HCEC 1CT (cell line): ENCODE measurements at places on chromosomes 16 and 17.

- DNase-seq: no peak
These were observed 14.1 kb downstream of the PDZD9 start for GRCh38 chr16:21986692-21987246.

- DNase-seq: no peak
These were observed 59.3 kb upstream of the MRTFB start for GRCh38 chr16:14011846-14012245.

GRCh38 chr17:68305142-68305541 is 13.8 kb downstream of the ARSG start:
- peak; percentile 35 for DNase-seq

DNA sequence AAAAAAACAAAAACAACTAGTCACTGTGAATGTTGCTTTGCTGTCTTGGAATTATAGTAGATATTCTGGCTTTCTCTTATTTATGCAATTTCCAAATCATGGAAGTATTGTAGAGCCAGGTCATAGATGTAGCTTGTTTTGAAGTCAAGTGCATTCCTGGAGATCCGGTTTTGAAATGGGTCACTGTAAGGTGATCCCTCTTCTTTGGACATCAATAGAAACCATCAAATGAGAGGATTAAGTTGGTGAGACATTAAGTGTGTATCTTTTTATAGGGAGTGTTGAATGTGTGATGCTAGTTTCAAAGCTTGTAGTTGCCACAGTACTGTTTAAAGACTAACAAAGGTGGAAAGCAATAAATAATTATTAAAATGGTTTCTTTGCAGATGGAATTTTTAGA is 4.5 kb downstream of the PRKAR1A start:
- no peak for DNase-seq

GRCh38 chr17:64357191-64357981 is 33.3 kb downstream of the PECAM1 start:
- peak; percentile 100 for DNase-seq
